Fibroblast of pulmonary artery (primary cell): ENCODE measurements at places on chromosomes 5 and 9.

GRCh38 chr5:118558871-118559270 is 429.5 kb downstream of the DTWD2 start:
- DNase-seq: no peak

DNA sequence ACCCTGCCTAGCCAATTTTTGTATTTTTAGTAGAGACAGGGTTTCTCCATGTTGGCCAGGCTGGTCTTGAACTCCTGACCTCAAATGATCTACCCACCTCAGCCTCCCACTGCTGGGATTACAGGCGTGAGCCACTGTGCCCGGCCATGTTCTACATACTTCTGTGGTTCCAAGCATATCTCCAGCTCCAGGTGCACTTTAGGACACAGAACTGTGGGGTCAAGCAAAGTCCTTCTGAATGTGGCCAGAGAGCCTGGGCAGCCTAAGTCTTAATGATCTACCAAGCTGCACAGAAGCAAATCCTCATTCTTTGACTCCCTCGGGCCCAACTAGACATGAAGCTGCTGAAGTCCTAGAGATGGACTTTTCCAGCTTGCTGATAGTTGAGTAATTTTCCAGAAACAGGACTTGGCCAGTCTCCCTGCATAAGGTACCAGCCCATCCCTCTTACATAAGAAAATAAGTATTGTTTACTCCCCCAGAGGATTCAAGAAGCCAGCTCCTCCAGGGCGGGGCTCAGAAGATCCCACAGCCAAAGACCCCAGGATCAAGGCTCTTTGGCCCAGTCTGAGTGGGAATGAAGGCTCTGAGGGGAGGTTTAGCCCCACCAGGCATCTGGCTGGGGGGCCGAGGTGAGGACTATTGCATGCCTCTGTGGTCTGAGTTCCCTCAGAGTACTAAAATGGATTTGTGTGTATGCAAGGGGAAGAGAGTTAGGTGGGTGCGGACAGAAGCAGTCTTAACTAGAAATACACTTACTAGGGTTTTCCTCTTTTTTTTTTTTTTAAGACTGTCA is 8.7 kb downstream of the CLTB start:
- peak; percentile 25 for DNase-seq

DNA sequence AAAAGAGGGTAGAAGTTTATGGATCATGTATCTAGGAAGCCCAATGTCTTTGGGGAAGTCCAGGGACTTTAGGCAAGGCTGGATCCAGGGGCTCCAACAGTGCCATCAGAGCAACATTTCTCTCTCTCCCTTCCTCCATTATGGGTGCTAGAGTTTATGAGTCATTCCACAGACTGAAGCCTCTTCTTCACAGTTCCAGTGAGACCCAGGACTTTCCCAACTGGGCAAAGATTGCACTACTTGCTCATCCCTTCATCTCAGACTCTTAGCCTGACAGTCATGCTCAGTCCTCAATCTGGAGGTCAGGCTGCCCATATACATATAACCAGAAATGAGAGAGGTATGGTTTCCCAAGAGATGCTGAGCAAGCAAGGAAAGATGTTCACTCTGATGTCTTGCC is 110.7 kb downstream of the FEM1C start:
- no peak for DNase-seq

DNA sequence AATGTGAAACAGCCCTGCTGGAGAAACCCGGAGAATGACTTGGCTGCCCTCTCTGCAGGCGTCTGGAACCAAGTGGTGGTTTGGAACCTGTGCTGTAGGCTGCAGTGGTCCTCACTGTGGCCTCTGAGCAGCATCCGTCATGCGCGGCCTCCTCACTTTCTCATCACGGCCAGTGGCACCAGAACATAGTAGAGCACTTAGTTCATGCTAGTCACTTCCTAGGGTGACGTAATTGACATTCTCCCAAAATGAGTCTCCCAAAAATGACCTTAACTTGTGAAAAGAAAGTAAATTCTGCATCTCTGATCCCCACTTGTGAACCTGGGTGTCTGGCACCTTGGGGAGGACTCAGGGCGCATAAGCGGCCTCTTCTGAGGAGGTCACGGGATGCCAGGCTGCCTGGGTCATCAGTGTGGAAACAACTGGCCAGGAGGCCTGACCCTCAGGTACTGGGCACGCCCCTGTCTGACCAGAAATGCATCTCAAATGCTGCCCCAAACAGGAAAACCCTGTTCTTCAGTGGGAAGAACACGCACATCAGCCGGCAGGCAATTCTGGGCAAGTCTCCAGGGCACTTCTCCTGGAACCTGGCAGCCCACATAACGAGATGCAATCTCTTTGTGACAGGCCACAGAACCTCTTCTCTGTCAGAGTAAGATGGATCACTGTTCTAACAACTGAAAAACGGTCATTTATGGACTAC is 36.6 kb upstream of the SPTLC1 start:
- peak; percentile 58 for DNase-seq

DNA sequence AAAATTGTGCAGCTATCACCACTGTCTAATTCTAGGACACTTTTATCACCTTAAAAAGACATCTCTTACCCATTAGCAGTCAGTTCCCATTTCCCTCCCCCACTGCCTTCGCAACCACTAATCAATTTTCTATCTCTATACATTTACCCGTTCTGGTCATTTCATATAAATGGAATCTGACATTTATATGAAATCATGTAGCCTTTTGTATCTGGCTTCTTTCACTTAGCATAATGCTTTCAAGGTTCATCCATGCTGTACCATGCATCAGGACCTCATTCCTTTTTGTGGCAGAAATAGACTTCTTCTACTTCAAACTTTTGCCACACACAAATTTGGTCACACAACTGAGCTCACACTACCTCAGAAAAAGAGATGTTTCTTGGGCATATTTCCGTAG is 32.2 kb downstream of the FRMPD1 start:
- no peak for DNase-seq

GRCh38 chr9:130640681-130641080 is 23.7 kb upstream of the PRDM12 start:
- no peak for DNase-seq
